ENCODE measurements at places on chromosomes 1 and 21.

DNA sequence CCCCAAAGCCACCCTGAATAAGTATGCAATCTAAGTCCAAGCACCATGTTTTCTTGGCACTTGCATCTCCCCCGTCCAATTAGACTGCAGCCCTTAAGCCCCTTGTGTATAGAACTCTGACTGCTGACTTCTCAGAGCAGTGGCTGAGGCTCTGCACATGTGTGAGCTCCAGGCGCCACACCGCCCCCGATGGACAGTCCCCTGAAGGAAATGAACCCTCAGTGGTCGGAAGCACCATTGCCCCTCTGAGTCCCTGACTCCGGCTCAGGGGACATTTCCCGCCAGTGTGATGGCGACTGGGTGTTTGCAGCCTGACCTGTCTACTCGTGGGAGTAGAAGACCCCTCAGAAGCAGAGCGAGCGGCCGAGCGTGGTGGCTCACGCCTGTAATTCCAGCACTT lies 37.2 kb upstream of the SCCPDH start:
- H3K36me3 ChIP-seq: no peaks in the 10 kb centered on the region
- H3K4me3 ChIP-seq: no peak overlapping the region
- no peaks in the 10 kb centered on the region for H3K4me1 ChIP-seq

DNA sequence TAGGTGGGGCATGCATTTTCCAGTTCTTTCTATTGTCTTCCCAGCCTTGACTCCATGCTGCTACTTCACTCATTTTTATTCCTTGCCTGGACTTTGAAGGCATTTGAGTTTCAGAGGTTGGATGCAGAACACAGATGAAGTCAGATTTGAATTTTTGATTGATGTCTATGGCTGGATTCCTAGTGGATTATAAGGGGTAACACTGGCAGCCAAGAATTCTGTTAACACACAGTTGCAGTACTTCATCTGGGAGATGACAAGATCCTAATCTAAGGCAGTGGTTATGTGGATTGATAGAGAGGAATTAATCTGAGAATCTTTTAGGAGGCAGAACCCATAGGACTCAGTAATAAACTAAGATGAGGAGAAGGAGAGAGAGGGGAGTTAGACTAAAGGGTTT lies 439.0 kb upstream of the USP24 start:
- H3K27me3 ChIP-seq: no peaks in the 10 kb centered on the region
- no peak overlapping the region for H3K4me3 ChIP-seq
- DNase-seq: no peak
- no peak overlapping the region for H3K27ac ChIP-seq

DNA sequence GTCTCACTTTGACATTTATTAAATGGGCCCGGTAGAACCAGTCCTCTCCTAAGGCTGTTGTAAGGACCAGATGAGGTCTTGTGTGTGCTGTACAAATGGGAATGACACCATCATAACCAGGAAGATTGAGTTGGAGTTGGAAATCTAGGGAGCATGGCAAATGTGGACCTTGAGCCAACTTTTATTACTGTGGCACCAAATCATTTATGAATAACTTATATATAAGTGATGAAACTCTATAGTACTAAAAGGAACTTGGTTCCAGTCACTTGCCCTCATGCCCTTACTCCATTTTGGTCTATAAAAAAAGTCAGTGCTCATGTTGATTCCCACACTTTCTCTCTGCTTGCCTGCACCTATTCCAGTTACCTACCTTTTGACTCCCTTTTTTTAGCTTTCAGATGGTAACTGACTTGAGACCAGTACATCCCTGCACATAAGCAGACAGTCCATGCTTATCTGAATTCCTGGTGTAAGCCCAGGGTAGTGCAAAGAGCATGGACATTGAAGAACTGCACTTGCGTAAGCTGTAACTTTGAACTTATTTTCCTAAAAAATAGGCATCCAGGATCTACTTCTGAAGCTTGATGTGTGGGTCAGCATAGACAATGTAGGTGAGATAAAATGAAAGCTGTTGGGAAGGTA lies 210.6 kb downstream of the PBX1 start:
- DNase-seq: no peak
- H3K4me1 ChIP-seq: peaks cover 11% of the 10 kb centered on the region
- H3K27ac ChIP-seq: no peak overlapping the region
- peaks cover 1% of the 10 kb centered on the region for H3K27me3 ChIP-seq
- no peaks in the 10 kb centered on the region for H3K36me3 ChIP-seq
- H3K4me3 ChIP-seq: no peak overlapping the region

- no peak overlapping the region for H3K27ac ChIP-seq
- H3K27me3 ChIP-seq: no peaks in the 10 kb centered on the region
- H3K4me3 ChIP-seq: no peak overlapping the region
Observed at GRCh38 chr21:28959367-28960099, 33.1 kb downstream of the LTN1 start.

GRCh38 chr1:30823969-30824735 lies 66.6 kb upstream of the LAPTM5 start:
- H3K36me3 ChIP-seq: no peaks in the 10 kb centered on the region
- peaks cover 11% of the 10 kb centered on the region for H3K4me1 ChIP-seq
- H3K4me3 ChIP-seq: peak overlapping the region; percentile 81
- peaks cover 16% of the 10 kb centered on the region for H3K27me3 ChIP-seq
- peak; percentile 93 for DNase-seq

DNA sequence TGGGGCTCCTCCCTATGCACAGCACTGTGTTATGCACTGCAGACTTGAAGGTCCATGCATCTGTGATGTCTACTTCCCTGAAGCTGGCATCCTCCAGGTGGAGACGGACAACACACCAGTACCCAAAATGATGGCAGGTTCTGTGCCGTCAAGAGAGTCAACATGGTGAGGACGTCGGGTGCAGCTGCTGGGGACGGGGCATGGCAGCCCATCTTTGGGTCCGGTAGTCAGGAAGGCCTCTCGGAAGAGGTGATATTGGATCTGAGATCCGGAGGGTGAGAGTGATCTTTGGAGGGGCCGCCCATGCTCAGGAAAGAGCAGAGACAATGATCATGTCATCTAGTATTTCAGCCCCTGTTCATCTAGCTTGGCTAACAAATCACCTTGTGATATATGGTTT lies 104.1 kb downstream of the RIPK4 start:
- no peak overlapping the region for H3K27ac ChIP-seq
- no peak for DNase-seq
- H3K4me3 ChIP-seq: no peak overlapping the region

GRCh38 chr1:44348061-44348485 lies 7.0 kb downstream of the ERI3 start:
- peaks cover 4% of the 10 kb centered on the region for H3K27me3 ChIP-seq
- no peak overlapping the region for H3K4me3 ChIP-seq
- DNase-seq: no peak
- no peaks in the 10 kb centered on the region for H3K36me3 ChIP-seq
- no peak overlapping the region for H3K27ac ChIP-seq

DNA sequence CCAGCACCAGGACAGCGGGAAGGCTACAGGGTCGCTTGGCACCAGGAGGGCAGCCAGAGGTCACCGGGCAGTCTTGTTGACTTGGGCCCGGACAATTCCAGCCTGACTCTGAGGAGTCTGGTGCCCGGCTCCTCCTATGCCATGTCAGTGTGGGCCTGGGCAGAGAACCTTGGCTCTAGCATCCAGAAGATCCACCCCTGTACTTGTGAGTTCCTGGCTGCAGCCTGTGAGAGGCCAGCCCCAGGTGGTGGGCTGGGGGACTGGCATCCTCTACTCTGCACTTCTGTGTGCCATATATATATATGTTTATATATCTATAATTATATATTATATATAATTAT lies 11.6 kb upstream of the PTPN7 start:
- no peaks in the 10 kb centered on the region for H3K36me3 ChIP-seq
- H3K4me1 ChIP-seq: peaks cover 3% of the 10 kb centered on the region
- no peak for DNase-seq

- peaks cover 9% of the 10 kb centered on the region for H3K27me3 ChIP-seq
- no peak for DNase-seq
- no peak overlapping the region for H3K4me3 ChIP-seq
- H3K36me3 ChIP-seq: no peaks in the 10 kb centered on the region
- H3K27ac ChIP-seq: no peak overlapping the region
Observed at GRCh38 chr1:46621930-46622329, 5.3 kb upstream of the MOB3C start.

DNA sequence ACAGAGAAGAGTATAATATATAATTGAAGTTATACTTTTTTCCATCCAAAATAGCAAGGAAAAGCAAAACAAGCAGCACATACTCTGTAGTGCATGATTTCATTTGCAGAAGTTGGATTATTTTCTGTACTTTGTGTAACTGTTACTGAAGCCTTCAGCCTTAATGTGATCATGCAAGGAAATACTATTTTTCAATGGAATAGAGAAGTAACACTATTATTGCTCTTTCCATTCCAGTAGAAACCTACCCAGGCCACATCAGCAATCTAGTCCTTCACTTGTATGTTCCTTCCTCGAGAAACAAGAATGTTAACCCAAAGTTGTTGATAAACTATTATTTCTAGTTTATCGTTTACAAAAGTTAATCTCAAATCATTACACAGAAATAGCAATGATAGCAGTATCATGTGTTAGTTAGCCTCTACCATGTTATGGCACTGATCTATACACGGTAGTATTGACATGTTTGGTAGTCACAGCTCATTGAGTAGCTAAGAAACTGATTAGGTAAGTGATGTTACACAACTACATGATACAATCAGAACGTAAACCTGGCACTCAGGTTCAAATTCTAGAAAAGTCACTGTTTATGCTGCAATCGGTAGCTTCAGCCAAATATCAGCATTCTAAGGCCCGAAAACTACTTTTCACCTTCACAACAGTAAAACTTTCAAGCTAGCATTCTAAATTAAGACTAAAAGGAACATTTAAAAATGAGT lies 37.6 kb upstream of the CHRM3 start:
- H3K4me3 ChIP-seq: no peak overlapping the region
- no peaks in the 10 kb centered on the region for H3K4me1 ChIP-seq
- H3K36me3 ChIP-seq: no peaks in the 10 kb centered on the region
- no peak overlapping the region for H3K27ac ChIP-seq
- no peak for DNase-seq

DNA sequence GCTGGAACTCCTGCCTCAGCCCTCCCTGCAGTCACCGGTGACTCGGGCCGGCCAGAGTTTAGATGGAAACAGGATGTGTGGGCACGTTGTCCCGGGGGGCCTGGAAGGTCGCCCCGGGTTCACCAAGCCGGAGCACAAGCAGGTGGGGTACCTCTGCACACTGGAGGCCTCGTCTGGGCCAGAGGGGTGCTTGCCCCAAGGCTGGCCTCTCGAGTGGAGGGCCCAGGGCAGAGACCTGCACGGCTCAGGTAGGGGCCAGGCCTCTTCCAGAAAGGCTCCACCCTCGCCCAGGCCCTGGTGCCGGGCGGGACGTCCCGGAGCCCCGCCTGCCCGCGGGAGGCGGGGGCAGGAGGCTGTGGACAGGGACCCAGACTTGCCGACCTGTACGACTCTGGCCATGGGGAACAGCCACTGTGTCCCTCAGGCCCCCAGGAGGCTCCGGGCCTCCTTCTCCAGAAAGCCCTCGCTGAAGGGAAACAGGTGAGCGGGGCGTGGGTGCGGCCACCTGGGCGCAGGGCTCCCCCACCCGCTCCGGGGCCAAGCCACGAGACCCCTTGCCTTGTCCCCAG lies at the start of gene PLEKHN1:
Gene PLEKHN1, plus strand, starts transcription at position 348 of the 569 bp plus-strand sequence. Its CDS starts 50 bp downstream, at position 398.
- no peak for DNase-seq
- H3K4me3 ChIP-seq: no peak within 1 kb of the TSS
- no peaks in the 10 kb centered on the region for H3K36me3 ChIP-seq
- peaks cover 14% of the 10 kb centered on the region for H3K27me3 ChIP-seq

- H3K4me1 ChIP-seq: peaks cover under 1% of the 10 kb centered on the region
- no peak for DNase-seq
- peaks cover 5% of the 10 kb centered on the region for H3K27me3 ChIP-seq
- H3K36me3 ChIP-seq: no peaks in the 10 kb centered on the region
- no peak overlapping the region for H3K27ac ChIP-seq
Observed at GRCh38 chr1:10986525-10986890, 25.9 kb upstream of the TARDBP start.

- peaks cover 4% of the 10 kb centered on the region for H3K36me3 ChIP-seq
- H3K27me3 ChIP-seq: peaks cover 3% of the 10 kb centered on the region
- H3K4me1 ChIP-seq: peaks cover 4% of the 10 kb centered on the region
- DNase-seq: no peak
- no peak overlapping the region for H3K4me3 ChIP-seq
Observed at GRCh38 chr1:207430602-207431001, 23.5 kb upstream of the CR2 start.

- peaks cover 10% of the 10 kb centered on the region for H3K36me3 ChIP-seq
- DNase-seq: no peak
- peaks cover 7% of the 10 kb centered on the region for H3K27me3 ChIP-seq
- no peak overlapping the region for H3K27ac ChIP-seq
Observed at GRCh38 chr1:54284781-54285529, 85.0 kb downstream of the MRPL37 start.

DNA sequence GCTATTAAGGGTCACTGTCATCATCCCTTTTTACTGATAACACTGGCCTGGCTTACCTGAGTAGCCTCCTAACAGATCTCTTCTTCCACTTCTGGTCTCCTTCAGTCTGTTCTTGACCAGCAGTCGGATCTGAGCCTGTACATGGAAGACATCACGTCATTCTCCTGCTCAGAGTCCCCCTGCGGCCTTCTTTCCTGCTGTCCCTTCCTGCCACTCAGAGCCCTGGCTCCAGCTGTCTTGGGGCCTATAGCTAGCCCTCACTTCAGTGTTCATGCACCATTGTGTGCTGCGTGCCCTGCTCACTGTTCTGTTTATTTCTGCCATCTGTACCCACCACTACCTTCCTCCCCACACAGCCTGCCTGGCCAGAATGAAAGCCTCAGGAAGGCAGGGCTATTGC lies 8.4 kb downstream of the ADARB1 start:
- H3K27me3 ChIP-seq: no peaks in the 10 kb centered on the region
- DNase-seq: no peak
- H3K4me3 ChIP-seq: no peak overlapping the region
- H3K4me1 ChIP-seq: peaks cover 17% of the 10 kb centered on the region
- no peak overlapping the region for H3K27ac ChIP-seq
- no peaks in the 10 kb centered on the region for H3K36me3 ChIP-seq

GRCh38 chr1:46284058-46284457 lies 19.4 kb downstream of the LRRC41 start:
- H3K4me3 ChIP-seq: peak overlapping the region; percentile 43
- H3K4me1 ChIP-seq: peaks cover 16% of the 10 kb centered on the region
- no peak for DNase-seq
- peaks cover 2% of the 10 kb centered on the region for H3K27me3 ChIP-seq
- no peak overlapping the region for H3K27ac ChIP-seq

- DNase-seq: no peak
- no peak overlapping the region for H3K27ac ChIP-seq
- H3K4me1 ChIP-seq: no peaks in the 10 kb centered on the region
- no peaks in the 10 kb centered on the region for H3K36me3 ChIP-seq
- H3K4me3 ChIP-seq: no peak overlapping the region
Observed at GRCh38 chr1:214086945-214087344, 99.2 kb downstream of the PROX1 start.

Data from endothelial cell (in vitro differentiated cells).